ENCODE measurements at places on chromosomes 1 and 21.

DNA sequence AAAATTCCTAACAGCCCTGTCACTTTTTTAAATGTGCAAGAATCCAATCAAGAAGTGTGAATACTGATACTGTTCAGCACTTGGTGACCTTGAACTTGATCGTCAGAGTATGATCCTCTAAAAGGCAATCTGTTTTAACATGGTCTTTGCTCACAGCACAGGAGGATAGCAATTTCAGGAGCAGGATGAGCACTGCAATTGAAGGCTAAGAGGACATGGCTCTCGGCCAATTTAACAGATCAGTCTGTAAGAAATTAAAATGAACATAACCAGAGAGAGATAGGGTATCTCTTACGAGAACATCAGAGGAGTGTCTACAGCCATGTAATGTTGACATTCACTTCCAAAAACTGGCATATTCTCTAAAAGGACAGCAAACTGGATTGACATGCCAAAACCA lies 243.1 kb downstream of the LTN1 start:
- DNase-seq: no peak

DNA sequence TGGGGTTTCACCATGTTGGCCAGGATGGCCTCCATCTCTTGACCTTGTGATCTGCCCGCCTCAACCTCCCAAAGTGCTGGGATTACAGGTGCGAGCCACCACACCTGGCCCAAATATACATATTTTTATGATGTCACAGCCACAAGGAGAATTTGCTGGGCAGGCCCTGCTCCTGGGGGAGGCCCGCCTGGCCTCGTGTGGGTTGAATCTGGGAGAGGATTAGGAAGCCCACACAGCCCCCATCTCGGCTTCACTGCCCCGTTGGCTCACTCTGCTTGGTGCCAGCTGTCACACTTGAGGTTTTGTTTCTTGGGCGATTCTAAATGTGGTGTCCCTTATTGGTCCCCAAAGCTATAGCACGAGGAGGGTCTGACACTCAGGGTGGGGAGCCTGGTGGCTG lies 335.7 kb upstream of the AJAP1 start:
- DNase-seq: no peak

- no peak for DNase-seq
Observed at GRCh38 chr1:82264802-82265201, 464.1 kb downstream of the ADGRL2 start.

GRCh38 chr1:9078752-9079500 lies 9.5 kb upstream of the SLC2A5 start:
- no peak for DNase-seq

GRCh38 chr1:185564816-185565215 lies 169.4 kb upstream of the HMCN1 start:
- DNase-seq: no peak

- no peak for DNase-seq
Observed at GRCh38 chr21:44677881-44678280, 4.1 kb downstream of the KRTAP12-1 start.

Data from testis (tissue), 5 donors.